ENCODE measurements at places on chromosomes 4 and X.

- no peak for DNase-seq
Measured at GRCh38 chrX:129690435-129690834, 35.7 kb upstream of the APLN start.

DNA sequence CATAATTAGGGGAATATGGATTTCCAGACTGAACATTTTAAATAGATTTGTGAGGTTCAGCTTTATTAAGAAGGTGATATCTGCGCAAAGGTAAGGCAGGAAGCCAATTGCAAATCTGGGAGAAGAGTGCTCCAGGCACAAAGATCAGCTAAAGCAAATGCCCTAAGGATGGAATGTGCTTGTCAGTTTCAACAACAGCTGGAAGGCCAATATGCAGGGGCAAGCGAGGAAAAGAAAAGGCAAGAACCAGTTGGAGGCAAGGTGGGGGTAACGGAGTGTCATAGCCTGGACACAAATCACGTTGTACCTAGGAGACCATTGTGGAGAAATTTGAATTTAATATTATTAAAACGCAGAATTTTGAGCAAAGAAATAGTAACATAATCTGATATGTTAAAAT lies 1710.3 kb upstream of the PCDH7 start:
- no peak for DNase-seq

GRCh38 chr4:153469031-153469430 lies 2.9 kb downstream of the TMEM131L start:
- no peak for DNase-seq

GRCh38 chr4:133452678-133453077 lies 303.6 kb downstream of the PCDH10 start:
- no peak for DNase-seq

DNA sequence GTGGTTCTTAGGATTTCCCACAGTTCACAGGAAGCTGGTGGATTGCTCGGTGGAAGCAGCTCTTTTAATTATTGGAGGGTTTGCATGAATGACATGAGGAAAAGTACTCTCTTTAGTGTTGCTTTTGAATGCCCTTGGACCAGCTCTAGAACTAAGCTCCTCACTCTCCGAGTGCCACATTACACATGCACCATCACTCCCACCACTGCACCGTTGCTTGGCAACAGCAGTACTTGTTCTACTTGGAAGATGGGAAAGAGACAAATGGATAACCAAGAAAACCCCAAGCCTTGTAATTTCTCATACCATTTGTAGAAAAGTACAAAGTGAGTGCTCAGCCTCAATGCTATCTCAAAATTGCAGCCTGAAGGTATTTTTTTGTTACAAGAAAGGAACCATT lies 620.2 kb upstream of the BOD1L1 start:
- no peak for DNase-seq

DNA sequence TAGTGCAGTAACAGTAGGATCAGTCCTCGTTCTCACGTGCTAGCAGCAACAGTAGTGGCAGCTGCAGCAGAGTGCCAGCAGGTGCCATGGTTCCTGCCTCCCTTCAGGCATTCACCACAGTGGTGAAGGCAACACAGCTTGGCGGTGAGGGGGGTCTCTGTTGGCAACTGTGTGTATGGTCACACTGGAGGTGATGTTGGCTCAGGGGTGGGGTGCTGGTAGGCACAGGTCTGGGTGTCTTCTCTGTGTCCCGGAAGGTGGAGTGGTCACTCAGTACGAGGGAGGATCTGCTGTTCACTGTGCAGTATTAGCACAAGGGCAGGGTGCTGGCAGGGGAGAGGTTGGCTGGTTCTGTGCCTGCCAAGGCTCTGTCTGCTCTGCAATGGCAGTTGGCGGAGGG lies 671.8 kb downstream of the CCSER1 start:
- no peak for DNase-seq
